HS-27A (cell line): ENCODE measurements at places on chromosomes 3 and 15.

DNA sequence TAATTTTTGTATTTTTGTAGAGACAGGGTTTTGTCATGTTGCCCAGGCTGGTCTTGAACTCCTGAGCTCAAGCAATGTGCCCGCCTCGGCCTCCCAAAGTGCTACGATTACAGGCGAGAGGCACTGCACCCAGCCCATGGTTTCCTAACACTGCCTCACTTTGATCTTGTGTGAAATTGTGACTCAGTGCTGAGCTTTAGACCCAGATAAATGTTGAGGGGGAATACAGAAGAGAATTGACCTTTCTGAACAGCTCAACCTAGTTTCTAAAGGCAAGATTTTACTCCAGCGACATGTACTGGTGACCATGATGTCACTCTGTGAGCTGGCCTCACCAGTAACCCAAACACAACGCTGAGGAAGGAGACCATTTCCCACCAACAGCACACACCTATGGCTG lies 73.5 kb downstream of the ATP1B3 start:
- no peak for DNase-seq

- DNase-seq = peak; percentile 83
These were observed at the start of gene TRMT10C for GRCh38 chr3:101561630-101562328. TRMT10C (plus strand) TSS chr3:101561868; CDS start chr3:101564782, 2,914 bp downstream.

GRCh38 chr15:25742041-25742730 lies 120.9 kb downstream of the ATP10A start:
- no peak for DNase-seq

DNA sequence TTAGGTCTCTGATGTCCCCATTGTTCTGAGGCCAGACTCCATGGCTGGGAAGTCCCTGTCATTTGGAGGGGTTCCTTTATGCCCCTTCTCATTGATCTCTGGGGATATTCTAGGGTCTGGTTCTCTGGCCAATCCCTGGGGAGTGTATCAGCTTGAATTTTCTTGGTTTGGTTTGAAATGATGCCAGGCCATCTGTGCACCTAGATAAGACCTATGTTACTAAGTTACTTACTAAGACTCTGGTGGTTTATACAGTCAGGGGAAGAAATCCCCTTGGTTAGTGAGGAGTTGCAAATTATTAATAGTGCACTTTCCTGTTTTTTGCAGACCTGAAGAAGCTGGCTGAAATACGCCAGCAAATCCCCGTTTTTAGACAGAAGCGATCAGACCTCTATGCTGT lies 20.3 kb downstream of the NIT2 start:
- no peak for DNase-seq

GRCh38 chr15:58139276-58139988 lies 1.3 kb downstream of the AQP9 start:
- no peak for DNase-seq

- no peak for DNase-seq
These were observed 4.4 kb downstream of the ACAP2 start for GRCh38 chr3:195438371-195438770.

GRCh38 chr15:37053166-37053565 lies 47.2 kb downstream of the MEIS2 start:
- no peak for DNase-seq

DNA sequence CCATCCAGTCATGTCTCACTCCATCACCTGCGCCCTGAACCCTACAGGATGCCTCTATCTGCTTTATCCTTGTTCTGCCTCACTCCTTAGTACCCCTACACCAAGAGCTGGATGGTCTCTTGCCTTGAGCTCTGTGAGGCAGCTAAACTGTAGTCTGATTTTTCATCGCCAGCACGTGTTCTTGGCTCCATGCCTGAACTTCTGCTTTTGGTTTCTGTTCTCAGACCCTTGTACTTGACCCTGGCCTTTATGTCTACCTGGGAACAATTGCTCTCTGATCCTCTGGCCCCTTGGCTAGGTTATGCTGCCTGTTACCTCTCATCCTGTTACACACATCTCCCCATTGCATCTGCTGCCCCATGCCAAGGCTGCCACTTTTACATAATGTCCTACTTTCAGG lies 318.0 kb upstream of the LMCD1 start:
- no peak for DNase-seq

DNA sequence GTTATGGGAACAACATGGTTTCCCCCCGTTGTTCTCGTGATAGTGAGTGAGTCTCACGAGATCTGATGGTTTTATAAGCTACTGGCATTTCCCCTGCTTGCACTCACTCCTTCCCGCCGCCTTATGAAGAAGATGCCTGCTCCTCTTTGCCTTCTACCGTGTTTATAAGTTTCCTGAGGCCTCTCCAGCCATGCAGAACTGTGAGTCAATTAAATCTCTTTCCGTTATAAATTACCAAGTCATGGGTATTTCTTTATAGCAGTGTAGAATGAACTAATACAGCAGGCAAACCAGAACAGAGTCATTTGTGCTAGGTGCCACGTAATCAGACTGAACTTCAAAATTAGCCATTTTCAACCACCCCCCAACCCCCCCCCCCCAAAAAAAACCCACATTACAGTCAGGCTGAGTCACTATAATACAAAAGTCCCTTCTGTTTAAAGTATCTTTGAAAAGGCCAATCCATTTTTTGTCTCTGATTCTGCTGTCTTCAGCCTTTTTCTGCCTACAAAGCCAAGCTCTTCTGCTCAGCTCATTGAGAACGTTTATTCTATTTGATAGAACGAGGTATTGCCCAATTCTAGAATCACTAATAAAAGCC lies 4.1 kb downstream of the OR4F6 start:
- peak; percentile 34 for DNase-seq

GRCh38 chr15:57696146-57696545 lies 10.4 kb upstream of the POLR2M start:
- no peak for DNase-seq

DNA sequence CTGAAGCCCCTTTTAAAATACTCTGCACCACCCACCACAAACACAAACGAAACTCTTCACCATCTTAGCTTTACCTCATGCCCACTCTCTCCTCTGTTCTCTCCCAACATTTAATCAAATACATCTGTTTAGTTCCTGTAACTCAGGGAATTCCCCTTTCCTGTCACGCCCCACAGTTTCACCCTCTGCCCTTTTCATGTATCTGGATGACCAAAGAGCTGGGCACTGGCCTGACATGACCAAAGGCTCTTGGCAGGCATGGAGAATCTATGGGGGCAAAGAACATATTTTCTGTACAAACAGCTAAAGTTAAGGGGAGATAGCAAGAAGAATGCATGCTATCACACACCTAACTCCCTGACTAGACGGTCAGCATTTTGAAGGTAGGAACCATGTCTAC lies 270.0 kb downstream of the TBL1XR1 start:
- no peak for DNase-seq

GRCh38 chr15:78237146-78237545 lies 2.8 kb upstream of the ACSBG1 start:
- no peak for DNase-seq

GRCh38 chr3:149615731-149616221 lies 42.0 kb downstream of the WWTR1 start:
- no peak for DNase-seq

GRCh38 chr15:36761132-36761847 lies 181.9 kb downstream of the CDIN1 start:
- DNase-seq = no peak
